Left renal pelvis (tissue), 4 donors: ENCODE measurements at places on chromosomes 6 and 20. TPM values are rescaled to one million over a fixed set of nuclear protein-coding genes. Genes with fewer than 3 reads are reported as not detected.

HECA gene
- polyA plus RNA-seq, result 17.0 TPM

GRCh38 chr20:32007787-32008616 lies 2.2 kb upstream of the CCM2L start:
- DNase-seq, result no peak

DNA sequence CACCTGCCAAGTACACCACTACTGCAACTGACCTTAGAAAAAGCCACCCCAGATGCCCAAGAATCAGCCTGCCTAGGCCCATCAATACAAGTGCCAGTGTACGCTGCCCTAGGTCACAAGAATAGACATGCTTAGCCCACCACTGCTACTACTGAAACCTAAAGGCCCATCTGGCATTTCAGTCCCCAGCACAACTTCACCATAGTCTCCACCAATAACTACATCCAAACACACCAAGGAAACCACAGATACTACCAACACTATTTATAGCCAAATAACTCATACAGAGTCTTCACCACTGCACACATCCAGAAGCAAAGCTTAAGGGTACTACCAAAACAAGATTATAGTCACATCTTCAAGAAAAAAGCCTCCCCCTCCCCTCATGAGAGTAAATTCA lies 28.2 kb downstream of the TREML4 start:
- no peak for DNase-seq

DNA sequence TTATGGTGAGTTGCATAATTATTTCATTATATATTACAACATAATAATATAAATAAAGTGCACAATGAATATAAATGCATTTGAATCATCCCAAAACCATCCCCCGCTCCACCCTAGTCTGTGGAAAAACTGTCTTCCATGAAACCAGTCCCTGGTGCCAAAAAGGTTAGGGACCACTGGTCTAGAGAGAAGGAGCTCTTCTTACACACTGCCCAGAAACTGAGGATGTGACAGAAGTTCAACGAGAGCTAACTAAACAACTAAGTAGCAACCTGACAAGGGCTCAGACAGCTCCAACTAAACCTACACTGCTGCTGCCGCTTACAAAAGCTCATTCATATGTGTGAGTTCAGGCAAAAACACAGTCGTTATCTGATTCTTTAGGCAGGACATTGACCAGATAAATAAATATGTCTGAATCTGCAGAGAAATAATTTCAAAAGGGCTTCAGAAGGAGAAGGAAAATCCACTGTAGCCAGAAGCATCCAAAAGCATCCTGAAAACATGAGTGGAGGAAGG lies 125.9 kb downstream of the ATXN1 start:
- no peak for DNase-seq

DNA sequence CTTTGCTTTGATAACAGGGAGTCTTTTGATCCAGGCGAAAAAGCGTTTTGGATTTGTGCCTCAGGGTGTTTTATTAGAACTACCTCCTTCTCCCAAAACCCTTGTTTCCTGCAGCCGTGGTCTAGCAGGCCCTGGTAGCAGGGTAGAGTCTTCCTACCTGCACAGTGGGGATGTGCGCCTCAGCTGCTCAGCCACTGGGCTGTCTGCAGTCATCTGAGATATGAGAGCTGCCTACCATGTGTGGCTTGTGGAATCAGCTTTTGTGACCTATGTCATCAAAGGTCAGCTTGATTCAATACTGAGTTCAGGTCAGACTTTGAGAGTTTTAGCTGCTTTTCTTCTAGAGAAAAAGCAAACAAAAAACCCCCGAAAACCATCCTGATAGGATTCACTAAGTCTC lies 279.5 kb downstream of the CLIC5 start:
- DNase-seq, result no peak

SIRPB2 gene
- 0.41 TPM for polyA plus RNA-seq

PRDM13 gene
- polyA plus RNA-seq, result not detected

GRCh38 chr6:139282684-139283083 lies 9.1 kb downstream of the TXLNB start:
- DNase-seq, result no peak

- DNase-seq, result no peak
Measured at GRCh38 chr6:3876101-3876500, 26.9 kb downstream of the FAM50B start.

NCOA6 gene
- 54.6 TPM for polyA plus RNA-seq

GTF2H4 gene
- polyA plus RNA-seq, result 46.0 TPM

MAS1L gene
- polyA plus RNA-seq, result not detected

OR12D3 gene
- not detected for polyA plus RNA-seq
